Muscle of back (tissue), 13 donors: ENCODE measurements at places on chromosomes 4 and X.

DNA sequence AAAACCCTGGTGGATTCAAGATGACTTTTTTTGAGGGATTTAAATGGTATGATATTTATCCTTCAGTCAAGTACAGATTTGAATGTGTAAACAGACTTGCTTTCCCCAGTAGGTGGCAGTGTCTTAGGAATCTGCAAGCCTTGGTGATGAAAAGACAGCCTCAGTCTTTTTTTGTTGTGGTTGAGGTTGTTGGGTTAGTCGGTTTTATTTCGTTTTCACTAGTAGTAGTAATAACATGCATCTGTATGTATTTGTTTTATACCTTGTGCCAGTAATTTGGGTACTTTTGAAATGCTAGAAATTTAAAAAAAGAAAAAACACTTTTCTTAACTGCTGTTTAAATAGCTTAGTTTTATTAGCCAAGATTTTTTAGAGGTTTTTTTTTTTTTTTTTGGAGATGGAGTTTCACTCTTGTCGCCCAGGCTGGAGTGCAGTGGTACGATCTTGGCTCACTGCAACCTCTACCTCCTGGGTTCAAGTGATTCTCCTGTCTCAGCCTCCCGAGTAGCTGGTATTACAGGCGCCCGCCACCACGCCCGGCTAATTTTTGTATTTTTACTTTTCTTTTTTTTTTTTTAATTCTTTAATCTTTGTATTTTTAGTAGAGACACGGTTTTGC lies 39.2 kb downstream of the COPS4 start:
- peak; percentile 50 for DNase-seq

DNA sequence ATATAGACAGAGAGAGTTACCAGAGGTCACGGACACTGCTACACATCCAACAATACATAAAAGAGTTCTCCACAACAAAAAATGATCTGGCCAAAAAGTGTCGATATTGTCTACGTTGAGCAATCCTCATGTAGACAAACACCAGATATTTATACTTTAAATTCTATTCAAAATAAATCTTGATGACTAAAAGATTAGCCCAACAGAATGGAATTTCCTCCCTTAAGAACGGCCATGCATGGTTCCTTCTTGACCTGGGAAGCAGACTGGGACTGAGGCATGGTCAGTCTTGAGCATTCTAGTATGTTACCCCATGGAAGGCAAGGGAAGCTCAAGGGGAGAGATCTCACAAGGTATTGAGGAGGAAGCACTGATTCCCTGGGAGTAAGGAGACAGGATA lies 43.5 kb downstream of the LHFPL1 start:
- no peak for DNase-seq

DNA sequence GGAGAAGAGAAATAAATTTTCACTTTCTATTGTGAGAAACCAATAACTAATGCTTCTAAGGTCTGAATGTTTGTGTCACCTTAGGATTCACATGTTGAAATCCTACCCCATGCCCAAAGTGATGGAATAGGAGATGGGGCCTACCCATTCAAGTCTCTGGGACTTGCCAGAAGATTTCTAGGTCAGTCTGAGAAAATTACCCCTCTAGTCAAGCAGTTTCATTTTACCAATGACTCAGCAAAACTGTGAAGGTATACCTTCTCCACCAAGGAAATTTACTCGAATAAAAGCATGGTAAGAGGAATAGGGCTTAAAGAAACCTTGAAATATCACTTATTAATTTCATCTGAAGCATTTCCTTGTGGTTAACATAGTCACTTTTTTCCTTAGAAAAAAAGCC lies 23.5 kb upstream of the PAPSS1 start:
- no peak for DNase-seq

DNA sequence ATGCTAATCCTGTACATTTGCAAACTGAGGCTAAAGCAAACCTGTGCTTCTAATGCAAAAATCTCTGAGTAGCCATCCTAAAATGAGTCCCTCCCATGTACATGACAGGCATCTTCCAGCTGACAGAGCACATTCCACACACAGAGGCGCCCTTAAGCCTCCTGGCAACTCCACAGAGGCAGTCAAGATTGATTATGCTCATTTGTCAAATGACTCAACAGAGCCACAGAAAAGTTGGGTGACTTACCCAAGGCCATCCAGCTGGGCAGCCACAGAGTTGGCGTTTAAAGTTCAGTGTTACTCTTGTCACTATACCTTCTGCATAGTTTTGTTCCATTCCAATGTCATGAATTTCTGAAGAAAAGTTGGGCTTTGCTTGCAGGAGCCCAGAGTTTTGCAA lies 394.6 kb upstream of the FGF13 start:
- DNase-seq: no peak

DNA sequence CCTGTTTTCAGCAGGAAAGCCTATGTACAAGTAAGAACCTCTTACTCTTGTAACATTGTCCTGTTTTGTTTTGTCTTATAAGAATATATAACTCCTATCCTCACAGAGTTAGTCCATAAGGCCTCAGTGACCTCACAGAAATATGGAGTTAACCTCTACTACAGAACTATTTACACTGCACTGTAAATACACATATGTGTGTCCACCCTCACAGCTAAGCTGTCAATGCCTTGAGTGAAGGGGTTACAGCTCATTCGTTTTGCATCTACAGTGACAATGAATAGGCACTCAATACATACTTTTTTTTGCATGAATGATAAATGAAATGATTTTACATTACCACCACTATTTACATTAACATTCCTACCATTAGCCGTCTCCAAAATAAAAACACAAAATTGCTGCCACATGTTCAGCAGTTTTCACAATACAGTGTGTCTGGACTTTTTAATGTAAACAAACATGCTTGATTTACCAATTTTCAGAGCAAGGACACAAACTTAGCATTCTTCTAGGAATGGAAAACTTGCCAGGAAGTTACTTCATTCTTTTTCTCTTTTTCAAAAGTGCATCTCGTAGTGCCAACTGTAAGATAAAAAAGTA lies 9.5 kb upstream of the NAAA start:
- no peak for DNase-seq

DNA sequence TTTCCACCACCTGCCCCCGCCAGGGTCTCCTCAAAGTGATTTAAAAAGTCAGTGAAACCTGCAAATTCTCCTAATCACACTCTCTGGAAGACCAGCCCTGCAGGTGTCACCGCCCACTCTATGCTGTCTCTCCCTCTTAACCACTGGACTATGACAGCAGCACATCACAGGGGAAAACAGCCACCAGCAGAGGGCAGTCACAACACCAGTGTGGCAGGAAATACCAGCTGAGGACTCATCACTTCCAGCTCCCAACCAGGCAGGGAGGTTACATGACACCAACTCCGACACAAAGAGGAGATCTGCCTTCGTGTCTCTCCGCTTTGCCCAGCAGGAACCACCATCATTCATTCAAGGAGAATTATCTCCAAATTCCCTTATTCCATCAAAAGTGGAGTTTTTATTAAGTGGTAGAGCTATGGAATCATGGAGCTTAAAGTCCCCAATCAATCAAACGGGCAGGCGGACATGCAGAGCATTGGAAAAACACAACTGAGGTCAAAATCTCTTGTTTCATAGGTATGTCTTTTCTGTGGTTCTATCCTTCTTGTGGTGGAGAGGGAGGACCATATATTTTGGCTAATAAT lies 91.3 kb downstream of the NSUN7 start:
- DNase-seq: peak; percentile 50

DNA sequence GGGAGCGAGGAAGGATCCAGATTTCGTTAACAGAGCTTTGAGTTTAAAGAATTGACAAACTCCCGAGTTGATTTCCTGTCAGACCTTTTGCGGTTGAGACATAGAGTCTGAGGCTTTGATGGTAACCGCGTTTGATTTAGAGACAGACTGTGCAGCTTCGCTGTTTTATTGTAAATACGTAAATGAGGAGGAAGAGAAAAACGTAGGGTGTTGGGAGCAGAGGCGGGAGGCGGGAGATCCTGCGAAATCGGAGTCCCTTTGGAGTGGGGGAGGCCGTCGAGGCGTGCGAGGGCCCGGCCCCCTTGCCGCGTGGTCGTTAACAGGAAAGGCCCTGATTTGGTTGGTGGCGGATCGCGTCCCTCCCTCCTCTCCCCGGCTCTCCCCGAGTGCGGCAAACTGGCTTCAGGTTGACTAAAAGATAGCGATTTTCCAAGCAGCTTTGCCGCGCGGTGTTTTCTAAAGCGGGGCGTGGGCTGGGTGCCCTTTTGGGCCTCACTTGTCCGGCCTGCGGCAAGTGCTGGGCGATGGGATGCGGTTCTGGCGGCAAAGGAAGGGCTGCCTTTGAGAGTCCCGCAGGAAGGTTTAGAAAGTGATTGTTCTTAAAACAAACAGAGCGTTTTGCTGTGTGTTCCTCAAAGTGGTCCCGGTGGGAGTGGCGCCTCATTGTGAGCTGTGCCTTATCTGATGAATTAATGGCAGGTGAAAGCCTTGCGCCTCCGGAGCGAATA lies 857 bp downstream of the SCML1 start:
- DNase-seq: no peak

- DNase-seq: no peak
These were observed 1.3 kb upstream of the ATP10D start for GRCh38 chr4:47483745-47484144.

GRCh38 chr4:147361726-147362125 lies 119.2 kb upstream of the EDNRA start:
- no peak for DNase-seq

GRCh38 chr4:3529363-3529762 lies 2.9 kb downstream of the LRPAP1 start:
- no peak for DNase-seq

GRCh38 chr4:133624744-133625143 lies 475.6 kb downstream of the PCDH10 start:
- DNase-seq: no peak

- no peak for DNase-seq
These were observed 1508.3 kb downstream of the RAPGEF2 start for GRCh38 chr4:160611181-160611580.

- no peak for DNase-seq
These were observed 306.7 kb downstream of the GBA3 start for GRCh38 chr4:22999419-22999818.

- no peak for DNase-seq
These were observed 275.0 kb upstream of the IL1RAPL1 start for GRCh38 chrX:28312259-28312658.

DNA sequence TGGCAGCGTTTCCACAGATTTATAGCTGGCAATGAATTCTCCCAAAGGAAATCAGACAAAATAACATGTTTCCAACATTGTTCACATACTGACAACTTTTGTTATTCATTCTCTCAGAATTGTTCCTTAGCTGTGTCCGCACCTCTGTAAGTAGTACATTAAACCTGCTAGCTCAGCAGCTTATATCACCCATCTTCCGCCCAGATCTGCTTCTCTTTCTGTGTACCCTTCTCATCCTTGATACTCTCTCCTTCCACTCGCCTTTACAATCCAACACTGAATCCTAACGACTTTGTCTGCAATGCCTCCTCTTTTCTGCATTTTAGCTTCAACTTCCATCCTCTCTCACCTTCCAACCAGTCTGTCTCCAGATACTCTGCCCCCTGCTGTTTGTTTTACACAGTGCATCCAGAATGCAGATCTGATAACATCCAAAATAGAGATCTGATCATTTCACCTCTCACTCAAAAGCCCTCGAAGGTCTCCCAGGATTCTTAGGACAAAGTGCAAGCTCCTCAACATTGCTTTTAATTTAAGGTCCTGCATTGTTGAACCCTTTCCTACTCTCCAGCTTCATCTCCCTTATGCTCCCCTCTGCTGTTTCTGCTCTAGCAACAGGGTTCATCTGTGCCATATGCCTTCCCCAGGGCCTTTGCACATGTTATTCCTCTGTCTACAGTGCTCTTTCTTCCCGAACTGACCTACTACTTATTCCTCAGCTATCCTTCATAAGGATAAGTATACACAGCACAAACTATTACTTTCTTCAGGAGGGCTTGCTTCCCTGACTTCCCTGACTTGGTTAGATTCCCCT lies 67.3 kb upstream of the VBP1 start:
- no peak for DNase-seq

GRCh38 chr4:38371391-38371851 lies 292.6 kb upstream of the KLF3 start:
- no peak for DNase-seq

- DNase-seq: no peak
These were observed 6.6 kb downstream of the SAT1 start for GRCh38 chrX:23789386-23790154.

DNA sequence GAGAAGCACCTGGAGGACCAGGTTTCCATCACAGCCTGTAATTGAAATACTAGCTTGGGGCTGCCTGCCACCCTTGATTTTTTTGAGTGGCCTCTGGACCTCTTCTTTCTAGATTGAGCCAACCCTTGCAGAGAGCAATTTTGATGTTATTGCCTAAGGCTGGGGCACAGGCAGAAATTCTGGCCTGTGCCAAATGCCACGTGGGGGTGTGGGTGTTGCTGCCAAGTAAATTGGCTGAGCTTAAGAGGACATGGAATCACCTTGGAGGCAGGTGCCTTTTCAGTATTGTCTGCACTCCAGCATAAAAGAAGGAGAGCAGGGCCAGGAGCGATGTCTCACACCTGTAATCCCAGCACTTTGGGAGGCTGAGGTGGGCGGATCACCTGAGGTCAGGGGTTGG lies 286.1 kb upstream of the PRPS2 start:
- DNase-seq: no peak

GRCh38 chr4:39976945-39977488 lies 694 bp downstream of the PDS5A start:
- peak; percentile 39 for DNase-seq

GRCh38 chrX:150805736-150806135 lies 92.7 kb downstream of the CD99L2 start:
- no peak for DNase-seq

DNA sequence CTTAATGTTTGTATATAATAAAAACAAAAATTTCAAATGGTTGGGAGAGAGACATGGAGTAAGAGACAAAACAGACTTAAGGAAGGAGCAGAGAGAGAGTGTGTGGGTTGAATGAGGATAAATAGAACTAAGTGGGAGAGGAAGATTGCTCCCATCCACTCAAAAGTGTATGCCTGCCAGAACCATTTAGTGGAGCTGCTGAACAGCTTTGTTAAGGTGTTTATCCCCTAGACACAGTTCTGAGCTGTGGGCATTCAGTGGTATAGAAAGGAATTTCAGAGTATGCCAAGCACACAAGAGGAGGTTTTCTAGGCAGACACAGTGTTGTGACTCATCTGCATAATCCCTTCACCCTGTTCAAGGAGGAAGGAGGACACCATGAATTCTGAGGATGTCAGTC lies 508.6 kb upstream of the EPHA5 start:
- no peak for DNase-seq

- no peak for DNase-seq
These were observed 18.4 kb upstream of the ODAM start for GRCh38 chr4:70177090-70177489.

GRCh38 chr4:112061207-112061817 lies 83.9 kb upstream of the FAM241A start:
- no peak for DNase-seq

DNA sequence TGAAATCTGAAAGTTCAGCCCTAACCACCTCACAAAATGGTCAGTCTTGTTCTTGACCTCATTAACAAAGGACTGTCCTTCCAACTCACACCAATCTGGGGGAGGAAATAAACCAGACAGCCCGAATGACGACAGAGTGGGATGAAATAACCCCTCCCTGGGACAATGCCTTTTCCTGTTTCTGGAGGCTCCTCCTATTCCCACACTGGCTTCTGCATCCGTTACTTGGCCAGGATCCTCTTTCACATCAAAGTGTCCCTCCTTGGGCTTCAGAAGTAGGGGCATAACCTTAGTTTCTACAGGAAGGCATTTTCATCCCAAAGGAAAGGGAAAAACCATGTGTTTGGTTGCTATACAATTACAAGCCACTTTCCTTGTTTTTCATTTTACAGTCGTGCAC lies 59.8 kb upstream of the RPL34 start:
- DNase-seq: no peak
